ENCODE measurements at places on chromosomes 16 and 17.

- no peak for DNase-seq
Observed at GRCh38 chr17:55576237-55576995, 65.2 kb upstream of the SMIM36 start.

GRCh38 chr17:47622180-47622549, 27.6 kb upstream of the KPNB1 start:
- no peak for DNase-seq

DNA sequence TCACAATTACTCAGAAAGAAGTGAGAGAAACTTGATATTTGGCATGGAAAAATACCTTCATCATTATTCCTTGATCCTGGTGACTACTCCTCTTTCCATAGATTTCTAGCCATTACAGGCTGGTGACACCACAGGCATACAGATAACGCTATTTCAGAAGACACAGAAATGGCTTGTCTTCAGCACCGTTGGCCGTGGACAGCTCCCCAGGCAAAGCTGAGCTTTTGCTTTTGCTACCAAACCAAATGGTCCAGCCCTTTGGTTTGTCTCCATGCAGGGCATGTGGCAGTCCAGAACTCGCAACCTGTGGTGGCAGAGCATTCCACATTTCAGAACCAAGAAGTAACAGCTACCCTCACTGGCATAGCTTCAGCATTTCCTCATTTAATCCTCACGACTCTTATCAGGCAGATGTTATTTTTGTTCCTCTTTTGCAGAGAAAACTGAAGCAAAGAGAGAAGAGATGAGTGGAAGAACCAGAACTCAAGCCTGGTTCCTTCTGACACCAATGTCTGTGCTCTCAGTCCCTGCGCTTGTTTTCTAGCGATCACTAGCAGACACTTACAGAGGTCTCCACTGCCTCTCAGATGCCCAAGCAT, 55.5 kb downstream of the HS3ST4 start:
- no peak for DNase-seq

DNA sequence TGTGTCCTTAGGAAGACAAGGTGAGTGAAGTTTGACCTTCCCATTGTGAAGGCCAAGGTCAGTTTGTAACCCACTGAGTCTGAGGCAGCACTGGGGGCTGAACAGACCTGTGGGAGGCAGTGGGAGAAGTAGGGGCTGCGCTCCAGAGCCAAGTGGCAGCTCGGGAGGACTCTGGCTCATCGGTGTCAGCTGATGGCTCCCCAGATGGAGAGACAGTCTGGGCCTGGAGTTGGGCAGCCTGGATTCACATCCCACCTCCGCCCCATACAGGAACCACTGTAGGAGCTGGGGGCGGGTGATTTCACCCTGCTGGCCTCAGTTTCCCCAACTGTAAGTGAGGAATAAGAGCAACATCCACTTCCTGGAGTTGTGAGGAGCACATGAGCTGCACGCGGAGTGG, 128.4 kb downstream of the FOXL1 start:
- no peak for DNase-seq

GRCh38 chr16:68826652-68827051, 16.7 kb upstream of the TANGO6 start:
- DNase-seq = no peak

DNA sequence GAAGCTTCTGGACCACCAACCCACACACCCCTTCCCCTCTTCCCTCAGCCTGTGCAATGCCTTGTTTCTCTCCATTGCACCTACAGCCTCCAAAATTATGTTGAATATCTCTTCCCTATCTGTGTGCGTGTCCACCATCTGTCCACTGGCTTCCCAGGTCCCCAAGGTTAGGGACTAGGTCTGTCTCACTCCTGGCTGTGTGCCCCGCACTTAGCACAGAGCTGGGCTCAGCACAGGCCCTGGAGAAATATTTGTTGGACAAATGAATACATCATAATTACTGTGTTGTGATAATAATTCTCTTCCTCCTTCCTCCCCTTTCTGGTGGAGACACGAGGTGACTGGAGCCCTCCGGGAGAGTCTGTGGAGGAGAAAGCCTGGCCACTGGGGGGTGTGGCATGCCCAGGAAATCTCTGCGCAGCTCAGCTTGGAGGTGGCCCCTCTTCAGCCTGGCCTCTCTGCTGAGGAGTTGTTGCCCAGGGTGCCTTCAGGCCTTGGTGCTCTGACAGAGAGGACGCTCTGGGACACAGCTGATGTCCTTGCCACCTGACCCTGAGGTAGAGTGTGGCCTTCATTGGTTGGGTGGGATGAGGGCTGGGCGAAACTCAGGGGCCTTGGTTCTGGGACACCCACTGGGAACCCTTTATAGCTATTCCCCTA, 3.3 kb upstream of the BRD7 start:
- DNase-seq = no peak

DNA sequence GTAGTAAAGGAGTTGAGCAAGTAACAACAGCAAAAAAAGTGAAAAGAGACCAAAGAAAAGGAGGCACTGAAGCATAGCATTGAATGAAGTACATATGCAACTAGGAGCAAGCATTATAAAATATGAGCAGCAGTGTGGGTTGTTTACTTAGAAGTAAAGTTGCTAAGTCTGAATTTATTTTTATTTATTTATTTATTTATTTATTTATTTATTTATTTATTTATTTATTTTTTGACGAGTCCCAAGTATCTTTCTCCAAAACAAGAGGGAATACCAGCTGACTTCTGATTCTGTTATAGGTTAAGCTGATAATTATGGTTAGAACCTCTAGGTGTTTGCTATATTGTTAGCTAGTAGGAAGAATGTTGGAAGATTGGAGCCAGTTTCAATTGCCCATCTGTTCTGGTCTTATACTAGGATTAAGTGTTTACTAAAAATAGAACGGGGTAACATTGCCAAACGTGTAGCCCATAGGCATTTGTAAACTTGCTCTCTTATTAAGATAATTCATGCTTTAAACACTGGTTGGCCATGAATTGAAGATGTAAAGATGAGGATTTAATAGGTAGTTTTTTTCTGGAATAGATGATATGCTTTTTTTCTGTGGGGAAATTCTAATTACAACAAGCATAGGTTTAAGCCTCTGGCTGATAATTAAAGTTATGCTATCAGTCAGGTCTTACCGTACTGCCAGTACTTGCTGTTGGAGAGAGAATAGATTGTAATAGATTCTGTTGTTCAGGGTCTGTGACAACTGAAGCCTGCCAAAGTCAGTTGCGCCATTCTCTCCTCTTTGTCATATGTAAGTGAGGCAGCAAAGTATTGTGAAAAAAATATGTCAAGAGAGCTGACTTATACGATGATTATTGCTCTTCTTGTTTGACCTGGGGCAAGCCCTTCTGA, 66.7 kb downstream of the PPM1E start:
- no peak for DNase-seq

GRCh38 chr17:43939886-43940285, 2.4 kb downstream of the PPY start:
- DNase-seq = no peak

GRCh38 chr16:49262501-49262900, 19.1 kb downstream of the CBLN1 start:
- no peak for DNase-seq

- no peak for DNase-seq
Observed at GRCh38 chr17:31274252-31274651, 22.8 kb downstream of the OMG start.

- DNase-seq = no peak
Observed at GRCh38 chr17:46958041-46958591, 20.9 kb downstream of the RPRML start.

DNA sequence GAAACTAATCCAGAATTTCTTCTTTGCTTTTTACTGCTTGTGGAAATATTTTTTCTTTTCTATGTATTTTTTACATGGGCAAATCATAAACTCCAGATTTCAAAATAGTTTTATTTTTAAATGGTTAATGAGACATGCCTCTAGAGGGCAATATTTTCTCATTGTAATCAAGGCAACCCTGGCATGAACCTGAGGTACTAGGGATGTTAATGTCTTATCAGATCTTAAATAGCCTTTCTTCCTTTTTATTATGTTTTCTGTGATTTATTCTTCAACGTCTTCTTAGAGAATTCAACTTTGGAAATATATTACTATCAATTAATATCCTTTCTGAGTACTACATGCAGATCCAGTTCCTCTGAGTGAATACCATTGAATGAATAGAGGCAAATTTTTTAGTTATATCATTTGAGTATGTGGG, 324.7 kb downstream of the BCAS3 start:
- no peak for DNase-seq

GRCh38 chr17:78127888-78128550, 536 bp downstream of the TMC6 start:
- DNase-seq = no peak

- DNase-seq = no peak
Observed at GRCh38 chr17:35878361-35878760, 1.8 kb downstream of the CCL5 start.

DNA sequence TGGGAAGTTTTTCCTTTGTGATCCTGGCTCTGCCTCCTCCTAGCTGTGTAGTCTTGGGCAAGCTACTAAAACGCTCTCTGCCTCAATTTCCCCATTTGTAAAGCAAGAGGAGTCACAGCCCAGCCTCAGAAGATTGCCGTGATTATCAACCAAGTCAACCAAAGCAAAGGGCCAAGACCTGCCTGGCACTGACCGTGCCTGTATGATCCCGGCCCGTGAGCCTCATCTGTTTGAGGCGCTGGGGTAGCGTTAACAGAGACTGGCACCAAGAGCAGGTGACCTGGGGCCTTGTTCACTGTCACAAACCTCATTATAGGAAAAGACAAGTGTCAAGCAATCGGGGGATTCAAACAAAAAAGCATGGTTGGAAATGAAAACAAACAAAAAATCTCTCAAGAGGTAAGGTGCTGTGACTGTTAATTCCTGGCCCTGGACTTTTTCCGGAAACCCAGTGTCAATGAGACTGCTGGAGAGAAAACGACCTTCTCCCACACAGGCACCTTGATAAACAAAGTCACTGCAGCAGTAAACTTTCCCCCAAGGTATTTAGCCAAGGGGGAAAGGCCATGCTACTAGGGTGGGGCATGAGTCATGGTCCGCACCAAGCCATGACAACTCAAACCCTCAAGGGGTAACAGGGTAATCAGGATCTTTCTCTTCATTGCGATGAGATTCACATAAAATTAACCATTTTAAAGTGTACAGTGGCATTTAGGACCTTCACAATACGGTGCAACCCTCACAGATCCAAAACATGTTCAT, 5.4 kb downstream of the MEAK7 start:
- no peak for DNase-seq

- no peak for DNase-seq
Observed at GRCh38 chr17:79537061-79537460, 73.8 kb downstream of the RBFOX3 start.

DNA sequence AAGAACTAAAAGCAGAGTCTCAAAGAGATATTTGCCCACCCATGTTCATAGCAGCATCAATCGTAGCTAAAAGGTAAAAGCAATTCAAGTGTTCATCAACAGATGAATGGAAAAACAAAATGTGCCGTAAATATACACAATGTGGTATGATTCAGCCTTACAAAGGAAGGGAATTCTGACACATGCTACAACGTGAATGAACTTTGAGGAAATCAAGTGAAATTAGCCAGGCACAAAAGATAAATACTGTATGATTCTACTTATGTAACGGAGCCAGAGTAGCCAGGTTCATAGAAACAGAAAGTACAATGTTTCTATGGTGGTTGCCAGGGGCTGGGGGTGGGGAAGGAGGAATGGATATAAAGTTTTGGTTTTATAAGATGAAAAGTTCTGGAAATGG, 57.8 kb upstream of the IL34 start:
- DNase-seq = no peak

- no peak for DNase-seq
Observed at GRCh38 chr16:8847145-8847544, 21.7 kb downstream of the CARHSP1 start.

DNA sequence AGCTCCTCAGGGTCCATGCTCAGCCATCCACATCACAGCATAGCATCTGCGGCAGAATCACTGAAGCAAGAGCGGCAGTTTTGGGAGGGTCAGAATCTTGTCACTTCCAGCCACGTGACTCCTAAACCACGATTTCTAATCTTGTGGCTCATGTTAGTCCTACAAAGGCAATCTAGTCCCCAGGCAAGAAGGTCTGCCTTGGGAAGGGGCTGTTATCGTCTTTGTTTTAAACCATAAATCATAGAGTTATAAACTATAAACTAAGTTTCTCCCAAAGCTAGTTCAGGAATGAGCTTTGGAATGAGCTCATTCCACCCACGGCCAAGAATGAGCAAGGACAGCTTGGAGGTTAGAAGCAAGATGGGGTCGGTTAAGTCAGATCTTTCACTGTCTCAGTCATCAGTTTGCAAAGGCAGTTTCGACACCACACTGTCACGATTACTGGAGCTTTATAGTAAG, 20.8 kb upstream of the DNAH17 start:
- no peak for DNase-seq

Measured in stimulated activated CD4-positive, alpha-beta T cell treated with anti-CD3 and anti-CD28 coated beads, TNF-alpha, amount 100 ng/mL, for 1 hour (primary cell).